ENCODE measurements at places on chromosomes 13 and 19. TPM values are rescaled to one million over a fixed set of nuclear protein-coding genes. Genes with fewer than 3 reads are reported as not detected.
A peak's percentile ranks its signal among the peaks of the same experiment; 100 is the strongest.

DNA sequence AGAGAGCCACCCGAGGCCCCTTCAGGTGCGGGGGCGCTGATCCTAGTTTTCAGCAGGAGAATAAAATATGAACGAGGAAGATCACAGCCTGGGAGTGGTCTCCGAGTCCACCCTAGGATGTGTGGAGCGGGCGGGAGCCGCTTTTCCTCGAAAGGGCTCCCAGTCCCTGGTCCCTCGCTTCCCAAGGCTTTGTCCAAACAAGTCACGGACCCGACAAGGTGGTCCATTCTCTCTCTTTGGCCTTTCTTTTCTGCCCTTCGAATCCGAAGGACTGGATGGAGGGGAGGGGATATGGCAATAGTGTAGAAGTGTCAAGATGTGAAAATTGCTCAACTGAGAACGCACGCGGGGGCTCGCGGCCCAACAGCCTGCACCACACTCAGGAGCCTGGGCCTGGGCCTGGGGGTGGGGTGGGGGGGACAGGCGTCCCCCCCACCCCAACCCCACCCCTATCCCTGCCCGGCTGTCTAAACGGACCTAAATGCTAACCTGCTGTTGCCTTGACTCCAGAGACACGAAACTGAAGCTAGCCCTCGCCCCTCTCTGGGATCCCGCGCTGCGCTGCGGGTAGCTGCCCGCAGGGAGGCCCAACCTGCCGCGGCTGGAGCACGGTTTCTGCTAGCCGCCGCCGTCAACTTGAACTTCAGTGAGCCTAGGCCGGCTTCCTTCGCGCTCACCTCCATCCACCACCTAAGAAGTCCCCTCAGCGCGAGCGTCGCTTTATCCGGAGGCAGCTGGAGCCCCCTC is 7.1 kb downstream of the ZIC2 start:
- H3K27ac ChIP-seq, result no peak overlapping the region
- H3K36me3 ChIP-seq, result peaks cover 6% of the 10 kb centered on the region
- H3K4me3 ChIP-seq, result peak overlapping the region; percentile 54
- H3K27me3 ChIP-seq, result peaks cover 95% of the 10 kb centered on the region

GRCh38 chr13:110116072-110116487 is 190.9 kb downstream of the COL4A1 start:
- no peaks in the 10 kb centered on the region for H3K36me3 ChIP-seq
- H3K27me3 ChIP-seq, result no peaks in the 10 kb centered on the region
- DNase-seq, result peak; percentile 89
- no peak overlapping the region for H3K27ac ChIP-seq

GRCh38 chr13:113077953-113078901 is 27.4 kb upstream of the F7 start:
- no peaks in the 10 kb centered on the region for H3K36me3 ChIP-seq
- no peak for DNase-seq
- no peak overlapping the region for H3K27ac ChIP-seq
- no peak overlapping the region for H3K4me3 ChIP-seq
- no peaks in the 10 kb centered on the region for H3K27me3 ChIP-seq

DNA sequence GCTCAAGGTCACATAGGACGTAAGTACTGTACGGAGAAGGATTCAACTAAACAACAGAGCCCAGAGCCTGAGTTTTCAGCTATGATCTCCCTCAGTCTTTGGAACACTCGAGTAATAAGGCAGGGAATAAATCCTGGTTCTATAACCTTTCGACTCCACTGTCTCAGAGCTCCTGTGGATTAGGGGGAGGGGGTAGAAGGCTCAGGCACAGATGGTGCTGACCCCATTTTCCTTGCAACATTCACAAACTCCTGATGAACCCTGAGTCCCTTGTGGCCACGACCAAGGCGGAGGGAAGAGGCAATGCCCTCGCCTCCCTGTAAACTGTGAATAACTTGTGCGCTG is 21.4 kb downstream of the NOVA2 start:
- DNase-seq, result no peak
- H3K4me3 ChIP-seq, result peak overlapping the region; percentile 85
- H3K4me1 ChIP-seq, result 0 out of 2 replicates have a peak, but pooled peaks cover 6% of the 10 kb centered on the region
- H3K36me3 ChIP-seq, result no peaks in the 10 kb centered on the region
- no peaks in the 10 kb centered on the region for H3K27me3 ChIP-seq

GRCh38 chr13:109819874-109820273 is 33.5 kb upstream of the IRS2 start:
- H3K36me3 ChIP-seq, result no peaks in the 10 kb centered on the region
- H3K27ac ChIP-seq, result no peak overlapping the region
- no peaks in the 10 kb centered on the region for H3K27me3 ChIP-seq
- no peak overlapping the region for H3K4me3 ChIP-seq
- no peak for DNase-seq
- no peaks in the 10 kb centered on the region for H3K4me1 ChIP-seq

GRCh38 chr19:52748336-52748950 is 13.6 kb upstream of the ZNF611 start:
- peak overlapping the region; percentile 44 for H3K4me3 ChIP-seq
- no peak overlapping the region for H3K27ac ChIP-seq
- H3K27me3 ChIP-seq, result no peaks in the 10 kb centered on the region

DNA sequence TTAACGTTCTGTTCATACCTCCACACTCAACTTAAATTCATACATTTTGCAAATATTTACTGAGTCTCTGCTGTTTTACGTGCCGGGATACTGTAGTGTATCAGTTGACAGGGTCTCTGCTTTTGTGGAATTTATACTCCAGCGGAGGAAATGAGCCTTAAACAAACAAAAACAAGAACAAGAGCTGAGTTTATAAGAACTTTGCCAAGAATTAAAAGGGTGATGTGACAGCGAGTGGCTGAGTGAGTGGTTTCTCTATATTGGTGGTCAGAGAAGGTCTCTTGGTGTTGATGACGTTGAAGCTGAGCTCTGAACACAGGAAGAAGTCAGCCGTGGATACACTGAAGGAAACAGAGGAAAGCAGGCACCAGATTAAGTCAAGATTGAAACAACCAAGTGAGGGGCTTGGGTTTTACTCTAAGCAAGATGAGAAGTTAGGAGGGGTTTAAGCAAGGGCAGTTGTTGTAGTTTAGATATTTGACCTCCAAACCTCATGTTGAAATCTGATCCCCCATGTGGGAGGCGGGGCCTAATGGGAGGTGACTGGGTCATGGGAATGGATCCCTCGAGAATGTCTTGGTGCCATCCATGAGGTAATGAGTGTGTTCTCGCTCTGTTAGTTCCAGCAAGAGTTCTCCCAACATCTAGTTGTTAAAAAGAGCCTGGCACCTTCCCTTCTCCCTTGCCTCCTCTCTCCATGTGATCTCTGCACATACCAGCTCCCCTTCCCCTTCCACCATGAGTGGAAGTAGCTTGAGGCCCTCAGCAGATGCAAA is 248.3 kb downstream of the DCLK1 start:
- no peak overlapping the region for H3K4me3 ChIP-seq
- 0 out of 2 replicates have a peak, but pooled peaks cover 12% of the 10 kb centered on the region for H3K4me1 ChIP-seq
- no peak for DNase-seq
- H3K36me3 ChIP-seq, result no peaks in the 10 kb centered on the region

- no peak overlapping the region for H3K4me3 ChIP-seq
- DNase-seq, result no peak
- 0 out of 2 replicates have a peak, but pooled peaks cover under 1% of the 10 kb centered on the region for H3K36me3 ChIP-seq
- H3K27ac ChIP-seq, result no peak overlapping the region
These were observed 62.9 kb downstream of the GGACT start for GRCh38 chr13:100525453-100526317.

GRCh38 chr19:47391510-47392223 is 27.7 kb downstream of the MEIS3 start:
- H3K4me1 ChIP-seq, result peaks cover 6% of the 10 kb centered on the region
- peak; percentile 98 for DNase-seq
- H3K4me3 ChIP-seq, result no peak overlapping the region
- H3K36me3 ChIP-seq, result no peaks in the 10 kb centered on the region
- H3K27ac ChIP-seq, result peak overlapping the region; percentile 86
- no peaks in the 10 kb centered on the region for H3K27me3 ChIP-seq

GRCh38 chr13:48436661-48437288 is 23.9 kb upstream of the LPAR6 start:
- no peak for DNase-seq
- no peak overlapping the region for H3K4me3 ChIP-seq
- H3K4me1 ChIP-seq, result no peaks in the 10 kb centered on the region
- no peak overlapping the region for H3K27ac ChIP-seq
- no peaks in the 10 kb centered on the region for H3K27me3 ChIP-seq
- H3K36me3 ChIP-seq, result no peaks in the 10 kb centered on the region

- H3K4me1 ChIP-seq, result peaks cover 13% of the 10 kb centered on the region
- H3K36me3 ChIP-seq, result no peaks in the 10 kb centered on the region
- peaks cover 21% of the 10 kb centered on the region for H3K27me3 ChIP-seq
These were observed 8.1 kb downstream of the KLK1 start for GRCh38 chr19:50815439-50815838.

DNA sequence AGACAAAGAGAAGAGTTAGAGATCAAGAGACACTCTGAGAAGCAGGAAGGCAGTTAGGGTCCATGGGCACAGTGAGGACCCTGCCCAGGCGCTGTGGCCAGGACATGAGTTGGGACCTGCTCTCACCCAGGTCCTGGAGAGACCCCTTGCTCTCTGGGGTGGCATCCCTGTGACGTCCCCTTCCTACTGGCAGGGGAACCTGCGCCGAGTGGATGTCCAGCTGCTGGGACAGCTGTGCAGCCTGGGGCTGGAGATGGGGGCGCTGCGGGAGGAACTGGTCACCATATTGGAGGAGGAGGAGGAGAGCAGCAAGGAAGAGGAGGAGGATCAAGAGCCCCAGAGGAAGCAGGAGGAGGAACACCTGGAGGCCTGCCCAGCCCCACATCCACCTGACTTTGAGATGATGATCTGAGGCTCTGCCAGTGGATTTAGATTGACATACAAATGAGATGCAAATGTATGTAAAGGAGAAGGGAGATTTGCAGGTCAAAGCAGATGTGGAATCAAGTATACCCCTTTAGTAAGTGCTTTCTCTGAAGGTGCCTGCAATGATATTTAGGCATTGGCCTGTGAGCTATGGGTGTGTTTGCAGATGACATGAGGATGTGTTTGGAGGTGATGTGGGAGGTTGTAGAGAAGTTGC is 978 bp downstream of the ERICH4 start:
- H3K27me3 ChIP-seq, result peaks cover 13% of the 10 kb centered on the region
- no peak overlapping the region for H3K4me3 ChIP-seq
- H3K4me1 ChIP-seq, result peaks cover 2% of the 10 kb centered on the region
- no peak for DNase-seq
- H3K36me3 ChIP-seq, result no peaks in the 10 kb centered on the region

DNA sequence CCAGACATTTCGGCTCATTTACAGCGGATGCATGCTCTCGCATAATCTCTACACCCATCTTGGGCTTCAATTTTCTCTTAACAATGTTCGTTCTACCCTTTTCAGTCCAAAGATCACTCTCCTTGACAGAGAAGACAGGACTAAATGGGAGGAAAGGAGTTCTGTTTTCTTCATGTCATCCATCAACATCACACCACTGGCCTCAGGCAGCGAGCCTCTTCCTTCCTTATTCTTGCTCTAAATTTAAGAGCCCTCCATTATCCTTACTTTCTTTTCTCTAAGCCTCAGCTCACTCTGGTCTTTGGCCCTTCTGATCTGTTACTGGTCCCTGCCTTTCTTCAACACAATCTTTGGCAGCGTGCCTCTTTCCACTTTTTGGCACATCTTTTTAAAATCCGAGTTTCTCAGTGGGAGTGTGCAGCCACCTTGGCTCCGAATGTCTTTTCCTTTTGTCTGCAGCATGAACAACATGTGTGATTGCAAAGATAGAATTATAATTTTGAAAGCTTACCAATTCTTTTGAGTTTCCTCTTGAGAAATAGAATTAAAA is 98.7 kb downstream of the FAM216B start:
- peaks cover 26% of the 10 kb centered on the region for H3K4me1 ChIP-seq
- DNase-seq, result no peak
- no peaks in the 10 kb centered on the region for H3K27me3 ChIP-seq

DNA sequence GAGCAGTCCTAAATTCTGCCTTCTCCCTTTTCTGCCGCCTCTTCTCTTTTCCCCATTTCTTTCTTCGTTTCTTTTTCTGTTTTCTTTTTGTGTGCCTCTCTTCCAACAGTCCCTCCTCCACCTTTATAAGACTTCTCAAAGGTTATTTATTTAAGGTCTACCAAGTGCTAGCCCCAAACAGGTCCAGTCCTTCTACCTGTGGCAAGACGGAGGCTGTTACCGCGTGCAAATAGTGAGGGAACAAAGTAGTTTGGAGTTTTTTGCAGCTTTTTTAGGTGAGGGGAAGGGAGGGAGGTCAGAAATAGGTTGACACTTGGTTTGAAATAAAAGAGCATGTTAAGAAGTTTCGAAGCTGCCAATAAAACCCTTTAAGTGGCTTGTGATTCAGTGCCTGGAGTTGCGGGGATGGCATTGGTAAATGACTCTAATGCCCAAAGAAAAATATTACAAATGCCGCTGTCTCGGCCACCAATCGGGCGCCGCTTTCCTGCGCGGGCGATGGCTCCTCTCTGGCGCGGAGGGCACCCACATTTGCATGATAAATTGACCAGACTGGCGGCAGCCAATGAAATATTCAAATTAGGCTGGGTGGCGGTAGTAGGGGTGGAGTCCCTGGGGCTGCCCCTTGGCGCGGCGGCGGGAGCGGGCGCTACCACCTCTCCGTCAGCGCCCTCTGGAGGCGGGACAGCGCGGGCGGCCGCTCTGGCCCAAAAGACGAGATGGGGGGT is 7.5 kb upstream of the TSHZ3 start:
- peak; percentile 80 for DNase-seq
- H3K4me1 ChIP-seq, result peaks cover 47% of the 10 kb centered on the region
- H3K27ac ChIP-seq, result no peak overlapping the region
- H3K4me3 ChIP-seq, result peak overlapping the region; percentile 83
- H3K36me3 ChIP-seq, result no peaks in the 10 kb centered on the region
- H3K27me3 ChIP-seq, result peaks cover 64% of the 10 kb centered on the region

DNA sequence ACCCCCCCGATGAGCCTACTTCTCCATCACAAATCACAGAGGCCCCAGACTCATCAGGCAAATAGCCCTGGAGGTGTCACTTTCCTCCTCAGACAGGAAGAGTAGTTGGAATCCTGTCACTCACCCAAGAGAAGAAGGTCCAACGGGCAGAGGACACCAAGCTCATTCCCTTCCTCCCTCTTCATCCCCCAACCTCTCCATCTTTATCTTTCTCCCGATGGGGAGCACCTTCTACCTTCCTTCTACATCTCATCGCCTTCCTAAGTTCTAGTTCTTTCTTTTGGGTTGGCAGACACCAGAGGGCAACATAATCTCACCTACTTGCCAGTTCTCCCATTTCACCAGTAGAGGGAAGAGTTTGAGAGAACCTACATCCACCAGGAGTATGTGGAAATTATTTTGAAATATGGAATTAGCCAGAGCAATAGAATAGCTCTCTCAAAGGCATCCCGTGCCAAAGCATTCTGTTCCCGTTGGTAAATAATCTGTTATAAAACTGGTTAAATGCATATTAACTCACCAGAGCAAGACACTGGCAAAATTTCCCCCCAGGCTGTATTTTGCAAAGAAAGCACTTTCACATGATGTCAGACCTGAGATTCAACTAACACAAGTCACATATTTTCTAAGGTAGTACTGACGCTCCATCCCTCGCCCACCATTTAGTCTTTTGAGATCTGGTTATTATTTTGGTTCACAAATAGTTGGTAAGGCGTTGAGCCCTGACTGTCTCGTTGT is 55.0 kb downstream of the ZIC5 start:
- H3K4me3 ChIP-seq, result no peak overlapping the region
- H3K27ac ChIP-seq, result no peak overlapping the region
- H3K27me3 ChIP-seq, result no peaks in the 10 kb centered on the region
- peak; percentile 85 for DNase-seq
- H3K36me3 ChIP-seq, result no peaks in the 10 kb centered on the region
- H3K4me1 ChIP-seq, result peaks cover 14% of the 10 kb centered on the region

Gene HSD17B14
- total RNA-seq, result 5.0 TPM

Gene NCR1
- total RNA-seq, result 0.78 TPM
